CD4-positive, alpha-beta memory T cell (primary cell): ENCODE measurements at places on chromosomes 4 and X.

- no peak for DNase-seq
These were observed 60.2 kb upstream of the HS3ST1 start for GRCh38 chr4:11488657-11489452.

DNA sequence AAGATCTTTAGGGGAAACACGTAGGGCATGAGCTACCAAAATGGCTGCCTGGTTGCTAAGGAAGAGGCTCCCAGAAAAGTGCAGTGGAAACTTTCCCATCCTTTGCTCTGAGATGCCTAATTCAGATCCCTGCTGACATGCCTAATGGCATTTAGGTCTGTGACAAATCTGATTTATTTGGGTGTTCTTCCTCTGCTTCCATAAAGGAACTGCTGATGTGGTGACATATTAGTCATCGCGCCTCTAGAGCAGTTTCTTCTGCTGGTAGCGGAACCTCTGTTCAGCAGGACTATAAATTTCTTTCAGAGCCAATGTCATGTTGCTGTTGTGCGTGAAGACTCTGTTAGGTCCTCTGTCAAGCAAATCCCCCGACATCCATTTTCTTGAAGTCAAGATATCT is 310.0 kb downstream of the PDHA2 start:
- no peak for DNase-seq

DNA sequence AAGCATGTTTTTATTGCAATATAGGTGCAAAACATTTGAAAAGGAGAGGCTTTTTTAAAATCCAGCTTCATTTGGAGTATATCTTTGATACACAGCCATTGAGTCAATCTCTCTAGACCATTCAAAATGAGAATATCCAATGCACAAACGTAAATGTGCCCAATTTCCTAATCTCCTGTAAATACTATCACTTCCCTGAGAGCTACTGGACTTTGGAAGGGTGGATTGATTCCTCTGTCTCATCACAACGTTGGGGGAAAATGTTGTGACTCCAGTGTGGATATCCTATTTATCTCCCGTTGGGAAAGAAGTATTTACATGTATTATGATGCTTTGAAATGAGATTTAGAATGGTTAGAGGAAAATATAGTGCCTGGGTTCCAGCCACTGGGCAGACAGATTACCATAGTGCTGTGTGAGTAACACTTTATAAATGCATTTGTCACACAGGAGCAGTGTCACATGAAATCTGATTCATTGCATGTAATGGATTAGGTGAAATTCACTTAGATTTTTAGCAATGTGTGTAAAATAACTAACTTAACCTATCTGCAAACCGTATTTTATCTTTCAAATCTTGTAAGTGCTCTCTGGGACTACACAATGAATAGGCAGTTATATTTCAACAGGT is 64.4 kb upstream of the VCX3A start:
- DNase-seq, result no peak

- DNase-seq, result no peak
These were observed 312.9 kb downstream of the NLGN4X start for GRCh38 chrX:5915783-5916182.

DNA sequence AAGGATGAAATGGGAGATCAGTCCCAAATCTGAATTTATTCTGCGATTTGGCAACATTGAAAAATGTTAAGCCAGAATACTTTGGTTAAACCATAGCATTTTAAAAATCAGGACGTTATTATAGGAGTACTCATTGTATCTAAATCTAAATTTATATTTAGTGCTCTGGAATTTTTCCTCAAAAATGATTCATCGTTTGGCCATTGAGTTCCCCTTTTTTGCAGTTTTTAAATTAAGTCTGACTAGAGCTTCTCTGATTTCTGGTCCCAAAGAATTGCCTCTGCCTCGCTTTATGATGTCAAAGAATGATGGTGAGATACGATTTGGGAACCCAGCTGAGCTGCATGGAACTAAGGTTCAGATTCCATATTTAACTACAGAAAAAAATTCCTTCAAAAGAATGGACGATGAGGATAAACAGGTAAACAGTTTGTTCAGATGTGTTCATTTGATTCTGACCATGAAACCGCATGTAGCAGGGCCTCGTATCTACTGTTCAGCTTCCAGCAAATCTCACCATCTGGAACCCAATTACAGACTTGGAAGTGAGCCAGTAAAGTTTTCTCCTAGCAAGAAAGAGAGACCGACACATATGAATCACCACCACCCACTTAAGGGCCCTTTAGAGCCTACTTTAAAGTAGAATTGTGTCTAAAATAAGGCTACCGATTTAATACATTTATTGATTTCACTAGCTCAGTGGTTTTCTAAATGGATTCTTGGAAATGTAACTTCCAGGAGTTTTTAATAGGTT is 75.6 kb downstream of the REPS2 start:
- DNase-seq, result no peak

DNA sequence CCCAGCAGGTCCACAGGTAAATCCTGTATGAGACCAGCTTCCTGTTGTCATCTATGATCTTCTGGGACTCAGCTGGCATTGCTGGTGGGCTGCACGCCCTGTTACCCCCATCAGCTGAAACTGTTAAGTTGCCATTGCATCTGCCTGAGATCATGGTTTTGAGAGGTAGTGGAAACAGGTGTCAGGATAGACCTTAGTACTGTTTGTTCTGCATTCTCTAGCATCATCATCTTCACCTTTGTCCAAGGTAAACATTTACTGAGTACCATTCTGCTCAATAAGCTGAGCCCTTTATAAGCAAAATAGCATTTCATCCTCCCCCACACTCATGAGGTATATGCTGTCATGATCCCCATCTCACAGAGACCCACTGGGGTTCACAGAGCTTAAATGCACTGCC is 42.9 kb upstream of the PROM1 start:
- no peak for DNase-seq

GRCh38 chr4:18442957-18443356 is 421.4 kb upstream of the LCORL start:
- DNase-seq, result no peak

DNA sequence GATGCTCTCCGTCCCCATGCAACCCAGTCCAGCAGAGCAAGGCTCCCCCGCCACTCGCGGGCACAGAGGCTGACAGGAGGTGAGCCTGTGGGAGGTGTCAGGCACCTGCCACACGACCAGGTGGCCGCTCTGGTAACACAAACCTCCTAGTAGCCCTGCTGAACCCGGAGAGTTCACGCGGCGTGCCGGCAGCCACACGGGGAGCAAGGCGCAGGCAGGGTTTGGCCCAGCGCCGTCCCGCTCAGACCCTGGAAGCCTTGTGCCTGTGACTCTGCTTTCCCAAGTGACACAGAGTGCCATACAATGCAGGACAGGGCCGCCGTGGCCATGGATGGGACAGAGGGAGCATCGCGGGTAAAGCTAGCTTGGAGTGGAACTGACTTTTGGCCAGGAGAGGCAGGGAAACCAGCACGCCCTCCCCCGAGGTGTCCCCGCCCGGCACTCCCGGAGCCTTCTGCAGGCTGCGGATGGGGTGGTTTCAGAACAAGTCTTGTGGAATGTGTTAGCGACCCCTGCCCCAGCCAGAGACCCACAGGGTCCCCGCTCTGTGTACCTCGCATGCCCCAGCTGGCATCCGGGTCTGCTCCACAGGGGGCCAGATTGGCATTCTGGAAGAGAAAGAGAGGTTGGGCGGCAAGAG is 44.7 kb upstream of the AFAP1 start:
- DNase-seq, result no peak
